Kidney (tissue), 22 donors: ENCODE measurements at places on chromosomes 12 and 14.
A peak's percentile ranks its signal among the peaks of the same experiment; 100 is the strongest.

DNA sequence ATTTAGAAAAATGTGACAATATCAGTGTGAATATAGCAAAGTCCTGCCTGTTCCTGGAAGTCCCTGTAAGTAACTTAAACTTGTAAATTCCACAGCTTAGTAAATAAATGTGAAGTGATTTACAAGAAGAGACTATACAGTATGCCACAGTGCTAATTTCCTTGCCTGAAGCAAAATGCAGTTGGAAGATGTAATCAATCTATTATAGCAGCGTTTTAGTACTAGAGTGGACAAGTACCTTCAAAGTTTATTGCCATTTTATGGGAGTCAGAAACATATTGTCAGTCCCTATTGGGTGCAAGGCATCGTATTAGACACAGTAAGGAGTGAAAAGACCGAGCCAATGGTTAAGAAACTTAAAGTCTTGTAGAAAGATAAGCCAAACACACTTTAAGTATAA is 94.1 kb downstream of the TRHDE start:
- no peak for DNase-seq

- no peak for DNase-seq
Observed at GRCh38 chr12:43052441-43052840, 462.9 kb upstream of the PRICKLE1 start.

DNA sequence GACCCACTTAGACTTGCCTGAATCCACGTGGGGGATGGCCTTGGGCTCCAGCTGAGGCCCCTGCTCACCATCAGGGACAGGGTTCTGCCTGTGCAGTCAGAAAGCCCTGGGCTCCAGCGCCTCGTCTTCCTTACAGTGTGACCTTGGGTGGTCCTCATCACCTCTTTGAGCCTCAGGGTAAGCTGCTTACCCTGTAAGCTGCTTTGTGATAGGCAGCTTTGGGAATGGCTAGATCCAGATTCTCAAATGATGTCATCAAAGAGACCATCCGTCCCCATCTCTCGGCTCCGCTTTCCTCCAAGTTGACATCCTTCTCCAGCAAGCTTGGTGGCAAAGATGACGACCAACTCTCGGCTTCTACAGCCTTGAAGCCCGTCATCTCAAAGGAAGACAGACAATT is 127.0 kb downstream of the ADCK1 start:
- no peak for DNase-seq

GRCh38 chr12:58537278-58537677 is 383.0 kb downstream of the LRIG3 start:
- no peak for DNase-seq

DNA sequence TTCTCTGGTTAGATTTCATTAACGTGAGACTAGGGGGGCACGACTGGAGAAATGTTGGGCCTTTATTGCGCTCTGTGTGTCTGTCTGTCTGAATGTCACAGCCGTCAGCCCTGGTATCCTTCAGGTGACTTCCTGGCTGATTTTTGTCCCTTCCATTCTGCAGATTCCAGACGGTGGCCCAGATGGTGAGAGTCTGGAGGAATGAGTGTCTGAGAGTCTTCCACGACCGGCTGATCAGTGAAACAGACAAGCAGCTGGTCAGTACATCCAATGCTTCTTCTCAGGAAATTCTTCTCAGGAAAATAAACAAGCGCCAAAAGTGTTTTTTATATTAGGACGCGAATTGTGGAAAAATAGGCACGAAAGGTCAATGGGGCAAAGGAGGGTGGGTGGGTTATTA is 93.5 kb downstream of the CCDC92 start:
- no peak for DNase-seq

DNA sequence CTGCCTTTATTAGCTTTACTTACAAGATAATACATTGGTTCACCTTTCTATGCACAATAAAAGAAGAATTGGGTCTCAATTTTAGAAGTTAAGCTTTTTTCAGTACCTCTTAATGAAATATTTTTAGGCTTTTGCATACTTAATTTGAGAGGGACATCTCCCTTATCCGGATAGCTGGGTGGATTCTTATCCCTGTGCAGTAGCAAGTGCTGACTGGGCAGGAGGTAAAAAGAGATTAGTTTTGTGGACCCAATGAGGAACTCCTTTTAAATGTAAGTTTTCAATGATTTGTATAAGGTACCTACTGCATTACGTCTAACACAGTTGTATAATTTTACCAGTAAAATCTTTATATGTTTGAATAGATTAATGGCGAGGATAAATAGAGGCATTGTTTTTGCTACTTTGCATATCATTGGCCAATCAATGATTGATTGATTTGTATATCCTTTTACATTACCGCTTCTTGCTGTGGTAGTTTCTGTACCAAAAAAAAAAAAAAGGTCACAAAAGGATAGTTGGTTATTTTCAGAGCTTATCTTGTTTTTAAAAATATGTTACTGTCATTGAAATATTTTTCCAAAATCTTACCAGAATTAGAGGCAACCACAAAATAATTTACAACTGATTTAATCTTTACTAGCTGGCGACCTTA is 2.2 kb downstream of the CPSF6 start:
- no peak for DNase-seq

- DNase-seq = no peak
Observed at GRCh38 chr14:91341334-91341733, 76.3 kb downstream of the CCDC88C start.

GRCh38 chr12:127351481-127352010 is 915.4 kb upstream of the TMEM132C start:
- no peak for DNase-seq

GRCh38 chr12:88273875-88274274 is 131.8 kb downstream of the TMTC3 start:
- DNase-seq = no peak

DNA sequence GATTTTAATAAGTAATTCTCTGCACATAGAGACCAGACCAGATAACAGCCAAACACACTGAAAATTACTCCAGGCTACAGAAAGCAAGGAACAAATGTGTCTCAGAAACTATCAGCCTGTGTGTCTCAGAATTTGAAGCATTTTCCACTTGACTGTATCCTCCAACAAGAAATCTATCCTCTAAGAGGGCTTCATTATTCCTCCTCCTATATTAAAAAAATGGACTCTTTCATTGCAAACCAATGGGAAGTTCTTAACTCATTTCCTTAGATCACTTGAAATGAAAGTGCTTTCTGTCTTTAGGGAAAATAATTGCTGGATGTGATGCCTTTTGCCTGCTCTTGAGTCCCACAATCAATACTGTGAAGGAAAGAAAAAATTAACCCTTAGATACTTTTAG is 2.3 kb downstream of the ST8SIA1 start:
- DNase-seq = no peak

DNA sequence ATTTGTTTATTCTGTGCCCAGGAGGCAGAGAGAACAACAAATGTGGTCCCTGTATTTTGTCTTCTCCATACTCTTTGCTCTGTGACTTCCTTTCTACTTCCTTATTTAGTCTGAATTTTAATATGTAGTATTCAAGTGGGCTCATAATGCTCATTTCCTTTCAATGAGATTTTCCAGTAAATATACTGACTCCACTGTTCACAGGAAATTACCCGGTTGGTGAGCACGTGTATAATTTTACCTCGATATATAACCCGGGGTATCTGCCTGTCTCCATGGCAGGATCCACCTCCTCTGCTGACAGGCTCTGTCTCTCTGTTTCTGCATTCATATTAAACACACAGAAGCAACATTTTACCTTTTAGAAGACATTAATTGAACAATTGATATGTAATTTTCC is 166.0 kb downstream of the SLC38A4 start:
- DNase-seq = no peak

DNA sequence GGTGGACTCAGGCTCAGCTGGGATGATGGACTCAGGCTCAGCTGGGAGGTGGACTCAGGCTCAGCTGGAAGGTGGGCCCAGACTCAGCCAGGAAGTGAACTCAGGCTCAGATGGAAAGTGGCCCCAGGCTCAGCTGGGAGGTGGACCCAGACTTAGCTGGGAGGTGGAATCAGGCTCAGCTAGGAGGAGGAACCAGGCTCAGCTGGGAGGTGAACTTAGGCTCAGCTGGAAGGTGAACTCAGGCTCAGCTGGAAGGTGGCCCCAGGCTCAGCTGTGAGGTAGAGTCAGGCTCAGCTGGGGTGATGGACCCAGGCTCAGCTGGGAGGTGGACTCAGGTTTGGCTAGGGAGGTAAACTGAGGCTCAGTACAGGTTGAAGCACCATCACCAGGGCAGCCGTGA is 21.8 kb upstream of the C14orf180 start:
- DNase-seq = no peak

- DNase-seq = no peak
Observed at GRCh38 chr14:31942166-31942841, 134.8 kb upstream of the ARHGAP5 start.

- peak; percentile 73 for DNase-seq
Observed at GRCh38 chr12:108826101-108826806, 31.1 kb downstream of the SSH1 start.

DNA sequence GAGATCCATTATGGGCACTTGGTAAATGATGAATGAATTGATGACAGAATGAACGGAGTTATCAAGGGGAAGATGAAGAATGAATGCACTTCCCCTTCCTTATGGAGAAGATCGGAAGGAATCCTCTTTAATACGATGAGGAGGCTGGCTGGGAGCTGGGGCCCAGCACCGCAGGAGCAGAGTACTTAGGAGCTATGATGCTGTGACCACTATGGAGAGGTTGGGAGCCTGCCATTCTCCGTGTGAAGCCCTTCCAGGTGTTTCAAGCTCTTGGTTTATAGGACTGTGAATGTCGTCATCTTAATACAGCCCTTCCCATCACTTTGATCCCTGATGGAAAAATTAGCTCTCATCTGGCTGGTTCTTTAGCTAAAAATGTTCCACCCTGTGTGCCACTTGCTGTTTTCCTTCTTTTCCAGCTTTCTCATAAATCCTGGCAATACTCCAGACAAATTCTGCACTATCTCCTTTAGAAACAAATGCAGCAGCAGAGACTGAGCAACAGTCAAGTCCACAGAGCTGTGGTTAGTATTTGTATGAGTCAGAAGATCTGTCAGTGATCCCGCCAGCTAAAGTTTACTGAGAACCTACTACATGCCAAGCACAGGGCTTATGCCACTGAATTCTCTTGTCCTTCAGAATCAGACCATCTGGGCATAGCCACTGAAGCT is 263.1 kb upstream of the CRY1 start:
- no peak for DNase-seq

DNA sequence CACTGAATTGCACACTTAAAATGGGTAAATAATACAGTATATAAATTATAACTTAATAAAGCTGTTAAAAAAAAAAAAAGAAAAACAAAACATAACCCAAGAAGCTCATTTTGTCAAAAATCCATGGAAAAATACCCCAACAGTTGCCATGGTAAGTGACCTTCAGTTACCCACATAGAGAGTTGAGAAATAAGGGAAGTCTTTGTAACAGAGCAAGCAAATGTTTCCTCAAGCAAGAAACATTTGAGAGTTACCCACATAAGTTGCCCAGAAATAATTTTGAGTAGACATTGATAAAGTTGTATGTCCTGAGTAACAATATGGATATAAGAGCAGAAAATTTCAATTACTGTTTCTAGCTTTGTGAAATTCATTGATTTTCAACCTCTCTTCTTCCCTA is 227.4 kb downstream of the CCDC59 start:
- no peak for DNase-seq

GRCh38 chr14:96071561-96071960 is 32.4 kb downstream of the C14orf132 start:
- no peak for DNase-seq

DNA sequence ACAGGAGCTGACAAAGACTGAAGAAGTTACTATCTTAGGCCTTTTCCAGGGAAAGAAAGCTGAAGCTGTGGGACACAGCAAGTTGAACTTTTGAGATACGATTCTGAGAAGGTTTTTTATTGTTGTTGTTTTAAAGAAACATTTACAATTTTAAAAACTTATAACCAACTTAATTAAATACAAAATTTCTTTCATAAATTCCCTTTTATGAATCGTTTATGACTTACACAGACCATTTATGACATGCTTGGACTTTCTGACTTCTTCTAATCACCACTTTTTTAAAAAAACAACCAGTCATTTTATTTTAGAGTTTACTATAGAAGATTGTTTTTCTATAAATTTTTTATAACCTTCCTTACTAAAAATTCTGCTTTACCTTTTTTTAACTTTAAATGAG is 68.7 kb downstream of the DHRS2 start:
- DNase-seq = no peak

- no peak for DNase-seq
Observed at GRCh38 chr12:92695056-92695455, 7.7 kb upstream of the PLEKHG7 start.

DNA sequence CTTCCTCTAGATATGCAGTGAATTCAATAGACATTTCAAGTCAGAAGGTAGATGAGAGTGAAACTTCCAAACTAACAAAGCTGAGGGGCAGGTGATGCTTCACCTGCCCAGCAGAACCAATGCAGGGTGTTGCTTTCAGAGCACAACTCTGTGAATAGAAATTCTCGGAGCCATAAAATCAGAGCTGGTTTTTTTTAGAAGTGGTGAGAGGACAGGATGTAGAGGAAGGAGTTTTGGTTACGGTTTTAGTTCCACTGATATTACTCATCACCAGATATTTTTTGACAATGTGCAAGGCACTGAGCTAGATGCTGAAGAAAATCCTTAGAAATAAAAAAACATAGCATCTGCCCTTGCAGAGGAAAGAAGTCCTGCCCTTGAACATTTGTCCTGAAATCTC is 62.2 kb downstream of the BMP4 start:
- DNase-seq = no peak

- no peak for DNase-seq
Observed at GRCh38 chr12:9794484-9795093, 32.7 kb upstream of the KLRF1 start.

- no peak for DNase-seq
Observed at GRCh38 chr12:69238589-69239351, 599 bp upstream of the CPSF6 start.

- no peak for DNase-seq
Observed at GRCh38 chr12:112543751-112544150, 125.0 kb downstream of the PTPN11 start.

DNA sequence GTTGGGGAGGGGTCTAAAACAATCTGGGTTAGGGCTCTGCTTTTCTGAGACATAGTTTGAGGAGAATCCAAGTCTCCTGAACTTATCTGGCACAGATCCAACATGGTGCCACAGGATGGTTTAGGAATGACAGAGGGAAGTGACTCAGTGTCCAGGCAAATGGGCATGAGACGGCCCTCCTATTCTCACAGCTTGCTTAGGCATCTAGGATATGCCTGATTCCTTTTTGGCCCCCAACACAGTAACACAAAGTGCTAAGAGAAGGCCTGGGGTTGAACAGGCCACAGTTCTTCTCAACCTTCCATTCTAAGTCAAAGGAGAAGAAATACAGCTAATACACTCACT is 117.7 kb downstream of the ZFP36L1 start:
- no peak for DNase-seq
